ENCODE measurements at places on chromosomes 6 and 20. TPM values are rescaled to one million over a fixed set of nuclear protein-coding genes. Genes with fewer than 3 reads are reported as not detected.

NUDT3 gene
- total RNA-seq, result 22.7 TPM

KCNK17 gene
- 1.2 TPM for total RNA-seq

HLA-DQB1 gene
- 39.2 TPM for total RNA-seq

FLRT3 gene
- total RNA-seq, result 2.1 TPM

KCNQ5 gene
- 0.15 TPM for total RNA-seq

CLDN20 gene
- total RNA-seq, result not detected

CLVS2 gene
- 0.26 TPM for total RNA-seq

GPR6 gene
- 0.20 TPM for total RNA-seq

- no peak overlapping the region for H3K4me3 ChIP-seq
- H3K27ac ChIP-seq, result no peak overlapping the region
- H3K36me3 ChIP-seq, result no peaks in the 10 kb centered on the region
- H3K4me1 ChIP-seq, result peaks cover 11% of the 10 kb centered on the region
Observed at GRCh38 chr6:13534536-13534935, 39.9 kb upstream of the SIRT5 start.

- no peaks in the 10 kb centered on the region for H3K4me1 ChIP-seq
- peaks cover 29% of the 10 kb centered on the region for H3K36me3 ChIP-seq
- no peak overlapping the region for H3K27ac ChIP-seq
- H3K4me3 ChIP-seq, result peak overlapping the region; percentile 97
- DNase-seq, result no peak
- no peaks in the 10 kb centered on the region for H3K27me3 ChIP-seq
Observed at GRCh38 chr20:38034961-38035360, 1.4 kb downstream of the RPRD1B start.

- DNase-seq, result no peak
- H3K27ac ChIP-seq, result no peak overlapping the region
- H3K4me1 ChIP-seq, result no peaks in the 10 kb centered on the region
- no peaks in the 10 kb centered on the region for H3K27me3 ChIP-seq
- H3K4me3 ChIP-seq, result no peak overlapping the region
Observed at GRCh38 chr6:95387845-95388244, 189.5 kb upstream of the MANEA start.

DNA sequence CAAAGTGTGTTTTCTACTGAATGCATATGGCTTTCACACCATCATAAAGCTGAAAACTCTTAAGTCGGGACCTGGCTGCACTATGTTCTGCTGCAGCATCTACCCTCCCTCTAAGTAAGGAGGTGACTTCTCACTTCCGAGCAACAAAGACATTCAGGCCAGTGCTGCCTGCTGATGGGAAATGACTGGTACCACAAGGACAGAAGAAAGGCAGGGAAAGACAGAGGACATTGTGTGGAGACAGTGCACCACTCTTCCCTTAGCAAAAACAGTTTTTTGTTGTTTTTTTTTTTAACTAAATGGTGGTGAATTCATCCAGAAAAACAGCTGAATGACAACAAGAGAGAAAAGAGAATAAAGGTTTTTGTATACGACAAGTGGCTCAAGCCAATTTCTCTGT is 81.5 kb downstream of the MAP7 start:
- H3K4me3 ChIP-seq, result no peak overlapping the region
- H3K36me3 ChIP-seq, result no peaks in the 10 kb centered on the region
- H3K27me3 ChIP-seq, result no peaks in the 10 kb centered on the region
- H3K27ac ChIP-seq, result no peak overlapping the region

GRCh38 chr20:49693435-49694171 is 20.1 kb downstream of the B4GALT5 start:
- no peak for DNase-seq
- peaks cover 20% of the 10 kb centered on the region for H3K4me1 ChIP-seq
- no peak overlapping the region for H3K27ac ChIP-seq

DNA sequence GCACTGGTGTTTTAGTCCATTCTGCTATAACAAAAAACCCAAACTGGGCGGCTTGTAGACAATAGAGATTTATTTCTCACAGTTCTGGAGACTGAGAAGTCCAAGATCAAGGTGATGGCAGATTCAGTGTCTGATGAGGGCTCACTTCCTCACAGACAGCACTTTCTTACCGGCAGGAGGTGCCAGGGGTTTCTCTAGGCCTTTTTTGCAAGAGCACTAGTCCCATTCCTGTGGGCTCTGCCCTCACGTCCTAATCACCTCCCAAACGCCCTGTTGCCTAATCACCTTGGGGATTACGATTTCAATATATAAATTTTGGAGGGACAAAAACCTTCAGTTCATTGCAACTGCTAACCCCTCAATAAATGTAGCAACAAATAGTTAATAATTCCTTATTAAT is 140.0 kb upstream of the SGK1 start:
- H3K27ac ChIP-seq, result no peak overlapping the region
- peak; percentile 53 for DNase-seq
- H3K4me3 ChIP-seq, result no peak overlapping the region
- H3K36me3 ChIP-seq, result no peaks in the 10 kb centered on the region
- H3K27me3 ChIP-seq, result no peaks in the 10 kb centered on the region

DNA sequence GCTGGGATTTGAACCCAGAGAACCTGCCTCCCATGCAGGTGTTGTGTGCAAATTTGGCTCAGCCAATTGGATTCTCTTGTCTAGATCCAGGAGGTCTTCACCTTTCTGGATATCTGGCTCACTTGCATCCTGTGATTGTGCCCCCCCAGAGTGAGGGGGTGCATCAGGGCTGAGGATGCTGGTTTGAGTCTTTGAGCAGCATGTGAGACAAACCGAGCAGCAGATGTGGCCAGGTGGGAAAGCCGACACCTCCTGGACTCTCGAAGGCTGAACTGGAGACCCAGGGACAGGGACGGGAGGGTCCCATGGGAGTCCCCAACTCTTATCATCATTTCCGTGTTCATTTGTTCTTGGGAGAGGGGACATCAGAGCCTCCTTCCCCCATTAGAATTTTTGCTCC is 30.6 kb upstream of the SULF2 start:
- H3K27me3 ChIP-seq, result no peaks in the 10 kb centered on the region
- no peak for DNase-seq
- no peaks in the 10 kb centered on the region for H3K4me1 ChIP-seq
- H3K27ac ChIP-seq, result no peak overlapping the region
- no peak overlapping the region for H3K4me3 ChIP-seq
- peaks cover 1% of the 10 kb centered on the region for H3K36me3 ChIP-seq

DNA sequence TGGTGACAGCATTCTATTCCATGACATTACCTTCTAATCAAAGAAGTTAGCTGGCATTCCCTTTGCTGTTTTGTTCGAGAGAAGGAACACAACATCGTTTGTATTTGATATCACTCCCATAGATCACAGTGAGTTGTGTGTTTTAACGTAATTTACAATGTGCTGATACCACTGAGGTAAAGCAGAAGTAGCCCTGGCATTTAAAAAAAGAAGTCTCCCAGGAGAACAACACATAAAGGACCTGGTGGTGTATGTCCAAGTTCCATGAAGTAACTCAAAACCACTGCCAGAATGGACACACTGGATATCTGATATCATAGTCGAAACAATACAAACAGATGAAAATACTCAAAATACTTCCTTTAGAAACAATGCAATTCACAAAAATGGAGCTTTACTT is 351.7 kb downstream of the RNGTT start:
- no peak overlapping the region for H3K27ac ChIP-seq
- DNase-seq, result no peak
- H3K4me3 ChIP-seq, result no peak overlapping the region
- H3K4me1 ChIP-seq, result no peaks in the 10 kb centered on the region

GRCh38 chr6:157761331-157761921 is 61.6 kb upstream of the SNX9 start:
- peaks cover 16% of the 10 kb centered on the region for H3K4me1 ChIP-seq
- no peak overlapping the region for H3K4me3 ChIP-seq
- DNase-seq, result no peak

DNA sequence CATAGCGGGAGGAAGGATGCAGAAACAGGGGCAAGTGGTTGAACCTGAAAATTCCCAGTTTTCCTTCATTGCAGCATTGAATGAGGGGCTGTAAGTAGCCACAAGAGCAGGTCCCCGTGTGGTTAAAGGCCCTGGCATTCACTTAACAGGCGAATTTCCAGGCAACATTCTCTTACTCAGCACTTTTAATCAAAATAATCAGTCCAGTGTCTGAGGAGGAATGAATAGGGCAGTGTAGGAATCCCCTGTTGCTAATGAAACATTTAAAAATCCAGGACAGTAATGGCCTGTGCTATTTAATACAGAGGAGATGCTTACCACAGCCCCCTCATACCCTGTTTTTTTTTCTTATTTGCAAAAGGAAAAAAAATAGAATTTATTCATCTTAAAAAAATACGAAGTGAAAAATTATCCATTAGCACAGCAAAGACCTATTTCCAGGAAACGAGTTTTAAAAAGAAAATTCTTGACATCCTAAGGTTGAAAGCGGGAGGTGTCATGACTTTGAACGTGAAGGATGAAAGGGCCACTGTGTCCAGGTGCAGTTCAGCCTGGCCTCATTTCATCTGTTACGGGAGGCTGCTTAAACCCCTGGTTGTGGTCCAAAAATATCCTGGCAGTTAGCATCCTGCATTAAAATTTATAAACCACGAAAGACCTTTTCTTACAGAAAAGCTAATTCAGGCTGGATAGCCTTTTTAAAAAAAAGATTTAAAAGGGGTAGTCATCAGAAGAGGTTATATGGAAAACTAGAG is 20.2 kb downstream of the MYLK4 start:
- DNase-seq, result no peak
- H3K27me3 ChIP-seq, result no peaks in the 10 kb centered on the region
- H3K4me3 ChIP-seq, result no peak overlapping the region
- H3K27ac ChIP-seq, result no peak overlapping the region

GRCh38 chr20:63529861-63530787 is 7.1 kb downstream of the PTK6 start:
- no peaks in the 10 kb centered on the region for H3K27me3 ChIP-seq
- DNase-seq, result no peak
- no peaks in the 10 kb centered on the region for H3K4me1 ChIP-seq
- no peak overlapping the region for H3K27ac ChIP-seq

GRCh38 chr20:22949331-22950109 is 85.6 kb upstream of the SSTR4 start:
- no peaks in the 10 kb centered on the region for H3K4me1 ChIP-seq
- H3K36me3 ChIP-seq, result no peaks in the 10 kb centered on the region
- no peaks in the 10 kb centered on the region for H3K27me3 ChIP-seq

DNA sequence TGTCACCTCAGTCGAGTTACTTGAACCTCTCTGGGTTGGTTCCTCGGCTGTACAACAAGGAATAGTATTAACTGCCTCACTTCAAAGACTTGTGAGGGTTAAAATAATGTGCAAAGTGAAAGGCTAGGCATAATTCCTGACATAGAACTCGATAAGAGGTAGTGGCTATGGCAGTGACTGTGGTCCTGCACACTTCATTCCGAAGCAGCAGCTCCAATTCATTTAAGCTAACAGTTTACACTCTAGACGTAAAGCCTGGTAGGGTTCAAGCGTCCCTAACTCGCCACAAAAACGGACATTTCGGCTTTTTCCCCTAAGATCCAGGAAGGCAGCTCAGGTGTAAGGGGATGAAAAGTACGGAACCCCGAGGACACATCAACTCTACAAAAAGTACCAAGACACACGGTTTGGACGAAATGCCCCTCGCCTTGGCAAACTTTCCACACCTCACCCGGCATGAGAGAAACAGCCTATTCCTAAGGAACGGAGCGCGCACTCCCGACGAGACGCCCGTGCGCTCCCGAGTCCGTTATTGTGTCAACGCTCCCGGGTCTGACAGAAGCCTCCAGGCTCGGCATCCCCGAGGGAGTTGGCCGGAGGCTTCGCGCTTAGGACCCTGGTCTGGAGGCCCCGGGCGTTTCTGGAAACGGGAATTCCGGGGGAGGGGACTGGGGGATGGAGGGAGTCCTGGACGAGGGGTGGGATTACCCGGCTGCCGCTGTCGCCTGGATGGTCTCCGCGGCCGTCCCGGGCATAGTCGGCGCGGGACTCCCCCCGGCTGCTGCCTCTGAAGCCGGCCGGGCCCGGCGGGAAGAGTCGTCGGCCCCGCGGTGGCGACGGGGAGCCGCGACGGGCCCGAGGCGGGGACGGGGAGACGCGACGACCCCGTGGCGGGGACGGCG is 937 bp downstream of the ZNF318 start:
- no peak overlapping the region for H3K27ac ChIP-seq
- no peaks in the 10 kb centered on the region for H3K27me3 ChIP-seq
- peak overlapping the region; percentile 91 for H3K4me3 ChIP-seq
- H3K4me1 ChIP-seq, result 0 out of 2 replicates have a peak, but pooled peaks cover 2% of the 10 kb centered on the region
- no peaks in the 10 kb centered on the region for H3K36me3 ChIP-seq

DNA sequence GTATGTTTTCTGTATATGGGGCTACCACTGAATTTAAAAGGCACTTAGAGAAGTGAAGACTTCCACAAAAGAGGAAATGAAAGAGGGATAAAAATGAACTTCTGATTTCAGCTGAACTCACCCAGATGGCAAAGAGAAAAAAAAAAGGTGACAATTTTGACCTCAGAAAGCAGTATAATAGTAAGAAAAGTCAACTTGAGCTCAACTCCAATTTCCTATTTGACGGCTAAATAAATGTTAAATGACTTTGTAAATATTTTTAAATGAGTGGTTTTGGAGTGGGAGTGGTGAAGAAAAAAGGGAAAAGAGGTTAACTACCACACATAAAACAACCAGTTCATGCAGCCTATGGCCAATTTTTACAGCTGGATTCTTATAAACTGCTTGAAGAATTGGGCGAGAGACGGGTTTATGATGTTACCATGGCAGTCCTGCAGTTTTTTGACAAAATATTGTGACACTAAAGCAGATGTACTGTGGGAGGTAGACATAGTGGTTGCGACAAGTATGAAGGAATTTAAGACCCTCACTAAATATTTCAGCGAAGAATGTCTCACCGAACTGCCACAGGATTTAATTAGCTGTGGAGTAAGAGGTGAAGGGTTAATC is 49.8 kb upstream of the ADTRP start:
- H3K4me1 ChIP-seq, result no peaks in the 10 kb centered on the region
- no peak for DNase-seq
- H3K27me3 ChIP-seq, result no peaks in the 10 kb centered on the region
- H3K27ac ChIP-seq, result no peak overlapping the region
- no peak overlapping the region for H3K4me3 ChIP-seq
